ENCODE measurements at places on chromosomes 1 and 21. TPM values are rescaled to one million over a fixed set of nuclear protein-coding genes. Genes with fewer than 3 reads are reported as not detected.

- peak; percentile 64 for DNase-seq
Measured at GRCh38 chr21:43864313-43864961, 586 bp upstream of the AGPAT3 start.

Gene PRAMEF4
- total RNA-seq = not detected

GRCh38 chr1:225445639-225446594, 18.1 kb upstream of the LBR start:
- no peak for DNase-seq

- peak; percentile 36 for DNase-seq
Measured at GRCh38 chr1:151972542-151973248, 21.0 kb downstream of the S100A10 start.

Gene TMEM53
- 4.9 TPM for total RNA-seq

Gene HHIPL2
- 0.82 TPM for total RNA-seq

Gene SUMO3
- 63.2 TPM for total RNA-seq

DNA sequence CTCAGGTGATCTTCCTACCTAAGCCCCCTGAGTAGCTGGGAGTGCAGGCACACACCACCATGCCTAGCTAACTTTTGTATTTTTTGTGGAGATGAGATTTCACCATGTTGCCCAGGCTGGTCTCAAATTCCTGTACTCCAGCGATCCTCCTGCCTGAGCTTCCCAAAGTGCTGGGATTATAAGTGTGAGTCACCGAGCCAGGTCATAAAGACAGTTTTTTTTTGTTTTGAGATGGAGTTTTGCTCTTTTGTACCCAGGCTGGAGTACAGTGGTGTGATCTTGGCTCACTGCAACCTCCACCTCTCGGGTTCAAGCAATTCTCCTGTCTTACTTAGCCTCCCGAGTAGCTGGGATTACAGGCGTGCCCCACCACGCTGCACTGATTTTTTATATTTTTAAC, 42.1 kb downstream of the KIF1B start:
- no peak for DNase-seq

DNA sequence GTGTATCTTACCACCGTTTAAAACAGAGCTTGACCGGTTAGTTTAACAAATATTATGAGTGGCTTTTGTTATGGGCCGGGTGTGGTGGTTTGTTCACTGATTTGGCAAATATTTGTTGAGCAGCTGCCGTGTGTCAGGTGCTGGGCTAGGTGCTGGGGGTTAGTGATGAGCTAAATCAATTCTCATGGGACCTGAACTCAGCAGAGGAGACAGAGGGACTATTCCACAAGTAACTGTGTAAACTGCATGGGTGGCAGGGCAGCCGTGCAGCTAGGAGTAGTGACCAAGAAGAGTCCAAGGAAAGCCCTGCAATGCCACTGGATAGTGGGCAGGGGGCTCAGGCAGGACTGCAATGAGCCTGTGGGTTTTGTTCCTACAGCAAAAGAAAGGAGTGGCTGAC, 11.2 kb upstream of the C2CD2 start:
- no peak for DNase-seq

Gene LMX1A
- not detected for total RNA-seq

DNA sequence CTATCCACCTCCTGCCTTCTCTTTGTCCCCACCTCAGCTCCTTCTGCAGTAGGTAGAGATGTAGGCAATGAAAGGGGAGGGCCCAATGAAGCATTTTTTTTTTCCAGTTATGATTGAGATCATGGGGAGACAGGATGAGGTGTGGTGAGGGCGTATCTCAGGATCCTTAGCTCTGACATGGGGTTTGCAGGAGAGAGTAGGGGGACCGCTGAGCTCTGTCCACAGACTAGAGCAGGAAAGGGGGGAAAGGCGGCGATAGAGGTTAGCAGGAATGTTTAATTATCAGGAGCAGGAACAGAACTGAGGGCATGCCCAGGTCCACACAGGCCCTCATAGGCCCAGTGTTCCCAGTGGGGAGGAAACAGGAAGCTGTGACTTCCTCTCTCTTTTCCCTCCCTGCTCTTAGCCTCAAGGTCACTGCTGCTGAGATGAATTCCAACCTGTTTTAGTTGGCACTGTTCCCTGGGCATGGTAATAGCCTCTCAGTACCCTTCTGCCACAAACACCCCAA, 901 bp upstream of the RXFP4 start:
- DNase-seq = no peak

GRCh38 chr1:7459914-7460313, 311.2 kb upstream of the VAMP3 start:
- no peak for DNase-seq

Gene TSPAN2
- 31.8 TPM for total RNA-seq

DNA sequence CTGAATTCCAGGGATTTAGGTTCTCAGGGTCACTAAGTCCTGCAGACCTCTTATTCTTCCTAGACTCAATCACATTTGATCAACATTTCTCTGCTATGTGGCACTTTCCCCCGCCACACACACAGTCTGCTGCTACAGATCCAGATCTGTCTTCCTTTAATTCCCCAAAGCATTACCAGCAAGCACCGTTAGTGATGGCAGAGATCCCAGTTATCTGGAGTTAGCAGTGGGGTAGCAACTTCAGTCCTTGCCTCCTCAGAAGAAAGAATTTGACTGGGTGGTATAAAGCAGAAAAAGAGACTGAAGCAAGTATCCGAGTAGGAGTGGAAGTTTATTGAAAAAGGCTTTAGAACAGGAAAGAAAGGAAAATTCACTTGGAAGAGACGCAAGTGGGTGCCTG, 100.4 kb upstream of the ETV3 start:
- DNase-seq = no peak

DNA sequence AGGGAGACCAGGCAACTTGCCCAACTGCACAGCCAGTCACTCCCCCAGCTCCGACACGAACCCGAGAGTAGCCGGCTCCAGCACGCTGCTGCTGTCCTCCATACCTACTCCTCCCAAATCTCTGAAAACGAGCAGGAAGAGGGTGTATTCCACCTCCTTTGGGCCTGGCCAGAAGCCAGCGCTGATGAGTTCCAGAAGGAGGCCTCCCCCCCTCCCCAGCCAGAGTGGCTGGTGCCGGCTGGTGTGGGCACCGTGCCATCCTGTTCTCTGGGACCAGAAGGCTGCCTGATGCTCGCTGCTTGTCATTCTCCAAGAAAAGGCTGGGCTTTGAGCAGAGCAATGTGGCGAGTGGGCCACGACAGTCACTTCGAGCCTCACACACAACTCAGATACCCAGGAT, 22.2 kb downstream of the KCNN3 start:
- peak; percentile 47 for DNase-seq

DNA sequence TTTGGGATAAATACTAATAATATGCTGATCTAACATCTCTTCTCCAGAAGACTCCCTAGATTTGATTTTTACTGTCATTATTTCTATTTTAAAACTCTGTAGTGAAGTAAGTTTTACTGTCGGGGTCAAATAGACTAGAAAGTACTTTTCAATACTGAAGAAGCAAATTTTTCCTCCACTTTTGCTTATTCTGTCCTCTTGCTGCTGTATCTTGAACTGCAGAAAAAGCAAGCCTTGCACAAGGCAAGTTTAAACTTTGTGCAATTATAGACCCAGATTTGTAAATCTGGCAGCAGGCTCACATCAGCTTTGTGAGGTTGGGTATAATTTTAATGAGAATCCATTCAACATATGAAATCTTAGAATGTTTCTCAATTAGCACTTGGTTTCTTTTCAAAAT, 151.1 kb upstream of the ETS2 start:
- no peak for DNase-seq

DNA sequence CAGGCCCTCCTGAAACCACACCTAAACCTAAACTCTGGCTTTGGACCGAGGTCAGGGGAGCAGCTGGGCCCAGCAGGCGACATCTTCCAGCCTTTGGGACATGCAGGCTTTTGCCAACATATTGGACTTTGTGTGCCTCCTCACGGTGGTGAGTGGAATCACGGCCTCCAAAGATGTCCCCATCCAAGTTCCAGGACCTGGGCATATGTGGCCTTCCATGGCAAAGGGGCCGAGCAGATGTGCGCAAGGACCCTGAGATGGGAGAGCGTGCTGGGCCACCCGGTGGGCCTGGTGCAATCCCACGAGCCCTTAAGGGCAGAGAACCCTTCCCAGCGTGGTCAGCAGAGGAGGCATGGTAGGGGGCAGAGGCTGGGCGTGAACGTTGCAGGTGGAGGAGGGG, 160.8 kb upstream of the C1orf174 start:
- no peak for DNase-seq

GRCh38 chr1:106492880-106493279, 563.6 kb upstream of the PRMT6 start:
- no peak for DNase-seq
